ENCODE measurements at places on chromosomes 6 and 20.

GRCh38 chr6:152828431-152828830, 77.8 kb downstream of the VIP start:
- no peak for DNase-seq

DNA sequence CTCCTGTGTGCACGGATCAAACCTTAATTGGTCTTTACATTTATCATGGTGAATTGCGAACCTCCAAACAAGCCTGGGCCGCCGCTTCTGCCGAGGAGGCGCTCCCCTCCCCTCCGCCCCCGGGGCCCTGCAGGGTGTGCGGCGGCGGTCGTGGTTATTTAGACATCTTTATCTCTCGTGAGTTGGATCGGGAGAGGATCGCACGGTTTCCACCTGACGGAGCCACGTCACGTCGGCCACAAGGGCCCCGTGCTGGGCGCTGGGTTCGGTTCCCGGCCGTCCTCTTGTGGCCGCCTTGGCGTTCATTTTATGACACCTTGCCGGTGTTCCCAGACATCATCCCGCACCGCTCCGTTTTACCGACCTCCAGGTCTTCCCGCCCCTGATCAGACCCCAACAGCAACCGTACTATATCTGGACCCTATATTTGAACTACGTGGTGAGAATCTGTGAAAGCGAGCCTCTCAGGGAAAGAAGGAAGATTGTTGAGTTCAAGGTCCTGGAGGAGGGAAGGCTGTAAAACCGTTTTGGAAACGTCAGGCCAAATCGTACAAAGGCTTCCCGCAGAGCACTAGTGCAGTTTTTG, 1.3 kb upstream of the CNR1 start:
- DNase-seq = no peak

DNA sequence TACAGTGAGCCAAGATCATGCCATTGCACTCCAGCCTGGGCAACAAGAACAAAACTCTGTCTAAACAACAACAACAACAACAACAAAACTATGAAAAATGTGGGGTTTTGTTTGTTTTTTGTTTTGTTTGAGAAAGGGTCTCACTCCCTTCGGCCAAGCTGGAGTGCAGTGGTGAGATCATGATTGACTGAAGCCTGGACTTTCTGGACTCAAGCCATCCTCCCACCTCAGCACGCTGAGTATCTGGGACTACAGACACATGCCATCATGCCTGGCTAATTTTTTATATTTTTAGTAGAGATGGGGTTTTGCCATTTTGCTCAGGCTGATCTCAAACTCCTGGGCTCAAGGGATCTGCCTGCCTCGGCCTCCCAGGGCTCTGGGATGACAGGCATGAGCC, 2.8 kb upstream of the MYLIP start:
- no peak for DNase-seq

DNA sequence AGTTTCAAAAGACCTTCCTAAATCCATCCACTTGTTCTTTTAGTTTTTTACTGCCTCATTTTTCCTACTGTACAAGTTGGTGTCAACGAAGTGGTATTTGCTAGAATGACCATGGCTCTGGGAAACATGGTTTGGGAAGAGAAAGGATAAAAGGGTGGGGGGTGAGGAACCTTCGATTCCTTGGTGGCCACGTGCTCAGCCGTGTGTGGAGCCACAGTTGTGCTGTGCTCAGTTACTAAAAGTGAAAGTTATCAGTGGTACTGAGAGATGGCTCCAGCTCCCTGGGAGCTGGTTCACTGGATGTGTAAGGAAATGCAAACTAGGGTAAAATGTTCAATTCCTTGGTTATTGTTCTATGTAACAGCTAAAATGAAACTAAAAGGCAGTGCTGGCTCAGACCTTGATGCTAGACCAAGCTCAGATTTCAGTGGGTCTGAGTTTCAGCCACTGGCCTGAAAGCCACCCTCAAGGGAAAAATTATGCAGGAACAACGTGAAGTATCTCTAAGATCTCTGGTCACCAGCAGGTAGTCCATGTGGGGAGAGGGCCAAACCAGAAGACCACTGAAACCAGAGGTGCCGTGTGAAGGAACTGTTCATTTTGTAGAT, 7.4 kb upstream of the SLC22A2 start:
- DNase-seq = no peak

GRCh38 chr20:36153736-36154699, 522 bp upstream of the EPB41L1 start:
- no peak for DNase-seq
